Calu3 (cell line): ENCODE measurements at places on chromosomes 5 and 9. TPM values are rescaled to one million over a fixed set of nuclear protein-coding genes. Genes with fewer than 3 reads are reported as not detected.

The CYLC2 gene
- not detected in 2 replicates for total RNA-seq

The C9 gene
- not detected in 2 replicates for total RNA-seq

GRCh38 chr9:116435706-116436105 lies 251.4 kb upstream of the TRIM32 start:
- H3K27me3 ChIP-seq: no peaks in the 10 kb centered on the region
- H3K27ac ChIP-seq: no peak overlapping the region
- H3K4me1 ChIP-seq: no peaks in the 10 kb centered on the region
- H3K36me3 ChIP-seq: no peaks in the 10 kb centered on the region
- no peak overlapping the region for H3K4me3 ChIP-seq

DNA sequence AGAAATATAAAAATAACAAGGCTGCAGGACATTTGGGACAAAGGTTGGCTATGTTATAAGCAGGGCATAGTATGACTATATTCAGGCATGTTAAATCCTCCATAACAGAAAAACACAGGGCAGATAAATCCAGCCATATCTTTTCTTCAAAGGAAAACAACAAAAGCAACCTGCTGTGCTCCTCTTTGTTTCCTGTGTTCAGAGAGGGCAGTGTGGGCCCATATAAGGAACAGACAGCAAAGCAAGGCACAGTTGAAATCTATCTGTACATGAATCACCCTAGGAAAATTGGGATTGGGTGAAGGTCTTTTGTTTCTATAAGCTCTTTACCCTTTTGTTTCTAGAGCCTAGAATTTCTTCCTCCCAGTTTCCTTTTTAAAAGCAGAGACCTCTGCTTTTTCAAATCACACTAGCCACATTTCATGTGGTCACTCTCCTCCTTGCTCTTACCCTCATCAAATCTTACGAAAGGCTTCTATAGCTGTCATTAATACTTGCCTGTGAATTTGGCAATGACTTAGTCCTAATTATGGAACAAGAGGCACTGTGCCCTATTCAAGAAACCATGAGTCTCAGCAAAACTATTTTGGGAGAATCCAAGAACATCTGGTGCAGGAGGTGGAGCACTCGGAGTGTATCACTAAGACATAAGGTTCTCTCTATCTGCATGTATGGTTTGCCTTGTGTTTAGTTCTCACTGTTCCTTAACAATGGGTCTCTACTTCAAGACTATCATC lies 1.8 kb downstream of the GZMA start:
- no peaks in the 10 kb centered on the region for H3K36me3 ChIP-seq
- H3K27ac ChIP-seq: no peak overlapping the region
- H3K4me3 ChIP-seq: no peak overlapping the region
- no peak for DNase-seq
- H3K27me3 ChIP-seq: peaks cover 54% of the 10 kb centered on the region
- H3K4me1 ChIP-seq: peaks cover 6% of the 10 kb centered on the region

- DNase-seq: no peak
- no peak overlapping the region for H3K27ac ChIP-seq
- no peak overlapping the region for H3K4me3 ChIP-seq
Observed at GRCh38 chr9:17477816-17478215, 101.0 kb upstream of the SH3GL2 start.

GRCh38 chr5:120108586-120109248 lies 355.4 kb upstream of the PRR16 start:
- no peak overlapping the region for H3K4me3 ChIP-seq
- H3K4me1 ChIP-seq: no peaks in the 10 kb centered on the region
- no peaks in the 10 kb centered on the region for H3K27me3 ChIP-seq
- no peak for DNase-seq
- no peaks in the 10 kb centered on the region for H3K36me3 ChIP-seq

GRCh38 chr9:125701351-125701750 lies 5.7 kb downstream of the MAPKAP1 start:
- H3K36me3 ChIP-seq: peaks cover 1% of the 10 kb centered on the region
- DNase-seq: no peak
- H3K4me3 ChIP-seq: no peak overlapping the region
- H3K4me1 ChIP-seq: peaks cover 12% of the 10 kb centered on the region
- no peaks in the 10 kb centered on the region for H3K27me3 ChIP-seq
- H3K27ac ChIP-seq: no peak overlapping the region
